ENCODE measurements at places on chromosomes 3 and 15.
A peak's percentile ranks its signal among the peaks of the same experiment; 100 is the strongest.

DNA sequence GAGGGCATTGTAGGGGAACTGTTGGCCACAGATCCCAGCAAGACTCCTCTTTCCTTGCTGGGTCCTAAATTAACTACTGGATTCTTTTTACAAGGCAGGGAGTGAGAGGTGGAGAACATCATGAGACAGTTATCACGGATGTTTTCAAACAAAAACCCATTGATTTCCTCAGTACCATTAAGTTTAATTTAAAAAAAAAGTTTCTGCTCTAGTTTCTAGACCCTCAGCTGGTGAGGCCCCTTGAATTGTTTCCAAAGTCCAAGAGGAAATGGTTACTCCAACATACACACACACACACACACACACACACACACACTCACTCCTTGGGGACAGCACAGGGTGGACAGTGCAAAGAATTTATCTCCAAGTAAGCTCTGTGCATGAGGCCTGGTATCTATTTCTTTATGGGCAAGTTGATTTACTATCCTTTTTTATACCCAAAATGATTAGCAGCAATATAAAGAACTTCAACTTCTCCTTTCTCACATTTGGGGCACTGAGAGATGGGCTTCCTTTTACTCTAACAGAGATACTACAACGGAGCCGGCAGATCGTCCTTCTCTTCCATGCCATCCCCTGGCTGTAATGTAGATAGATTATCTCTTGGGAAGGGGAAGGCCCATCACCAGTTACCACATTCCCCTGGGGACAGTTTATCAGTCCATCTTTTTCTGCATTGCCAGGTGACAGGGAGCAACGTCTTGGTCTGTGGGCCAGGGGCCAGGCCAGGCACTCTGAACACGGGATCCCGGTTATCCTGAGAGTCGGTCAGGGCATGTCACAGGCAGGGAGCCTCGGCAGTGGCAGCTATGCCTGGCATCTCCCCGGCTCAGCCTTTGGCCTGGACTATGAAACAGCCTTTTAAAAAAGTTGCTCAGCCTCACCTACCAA, 54.7 kb downstream of the CORO2B start:
- no peak for DNase-seq

GRCh38 chr15:88704791-88705768, 66.3 kb downstream of the ISG20 start:
- DNase-seq: peak; percentile 16

DNA sequence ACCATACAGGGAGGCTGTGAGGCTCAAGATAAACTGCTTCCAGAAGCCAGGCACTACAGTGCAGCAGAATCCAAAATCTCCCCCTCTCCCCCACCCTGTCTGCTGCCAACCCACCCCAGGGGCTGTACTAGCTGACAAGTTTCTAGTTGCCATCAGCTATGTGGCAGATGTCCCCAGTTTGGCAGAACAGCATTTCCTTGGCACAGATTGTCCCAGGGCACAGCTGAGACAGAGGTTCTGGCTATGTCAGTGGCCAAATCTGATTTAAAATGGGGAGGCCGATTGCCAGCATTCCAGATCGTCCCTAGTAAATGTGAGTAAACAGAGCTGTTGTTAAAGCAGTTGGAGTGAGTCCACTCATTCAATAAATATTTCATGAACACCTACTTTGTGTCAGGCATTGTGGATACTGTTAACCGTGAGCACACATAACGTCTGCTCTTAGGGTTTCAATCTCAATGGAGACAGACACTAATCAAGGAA, 28.0 kb upstream of the CCDC174 start:
- no peak for DNase-seq

- no peak for DNase-seq
Observed at GRCh38 chr3:43036621-43037423, 57.7 kb downstream of the GASK1A start.

DNA sequence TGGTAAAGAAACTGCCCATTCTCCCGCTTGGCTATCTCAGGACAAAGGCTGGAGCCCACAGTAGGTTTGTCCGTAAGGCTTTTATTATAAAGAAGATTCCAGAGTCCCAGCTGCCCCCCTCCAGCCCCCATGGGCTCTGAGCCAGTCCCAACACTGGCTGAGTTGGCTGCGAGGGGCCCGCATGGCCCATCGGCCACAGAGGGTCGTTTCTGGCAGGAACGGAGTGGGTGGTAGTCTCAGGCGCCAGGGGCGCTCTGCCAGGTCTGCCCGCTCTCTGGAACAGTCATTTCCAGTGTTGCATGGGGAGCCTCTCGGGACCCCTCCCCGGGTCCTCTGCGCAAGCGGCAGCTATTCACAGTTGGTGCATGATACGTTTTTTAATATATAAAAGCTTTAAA, 12.2 kb downstream of the H1-8 start:
- DNase-seq: no peak

- DNase-seq: no peak
Observed at GRCh38 chr15:35717721-35718120, 171.8 kb upstream of the DPH6 start.

DNA sequence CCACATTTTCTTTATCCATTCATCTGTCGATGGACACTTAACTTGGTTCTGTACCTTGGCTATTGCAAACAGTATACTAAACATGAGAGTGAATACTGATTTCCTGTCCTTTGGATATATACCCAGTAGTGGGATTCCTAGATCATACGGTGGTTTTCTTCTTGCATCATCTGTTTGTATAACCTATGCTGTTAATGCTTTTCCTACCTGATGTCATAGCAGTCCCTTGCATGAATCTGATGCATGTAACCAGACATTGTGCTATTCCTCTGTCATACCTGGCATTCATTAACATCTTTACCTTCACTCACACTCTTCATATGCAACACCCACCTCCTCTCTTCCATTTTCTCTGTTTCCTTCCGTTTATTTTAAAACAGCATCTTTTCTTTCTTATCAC, 185.2 kb downstream of the KLHL25 start:
- no peak for DNase-seq

DNA sequence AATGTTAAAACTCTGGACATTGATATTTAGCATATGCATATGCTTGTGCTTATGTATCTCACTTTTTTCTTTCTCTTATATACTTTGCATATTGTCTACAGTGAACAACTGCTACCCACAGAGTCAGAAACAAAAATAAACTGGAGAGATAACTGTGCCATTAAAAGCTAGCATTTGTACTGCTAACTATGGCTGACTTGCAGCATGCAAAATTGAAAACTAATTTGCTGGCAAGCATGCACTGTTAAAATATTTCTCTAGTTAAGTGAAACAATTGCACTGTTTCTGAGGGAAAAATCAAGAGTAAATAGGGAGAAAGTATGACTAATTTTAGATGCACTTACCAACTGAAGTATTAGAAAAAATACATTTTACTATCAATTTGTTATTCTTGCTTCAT, 177.8 kb downstream of the CBLB start:
- no peak for DNase-seq

- no peak for DNase-seq
Observed at GRCh38 chr15:76391847-76392246, 55.3 kb downstream of the ISL2 start.

GRCh38 chr3:195892105-195893043, 16.0 kb downstream of the TNK2 start:
- no peak for DNase-seq

DNA sequence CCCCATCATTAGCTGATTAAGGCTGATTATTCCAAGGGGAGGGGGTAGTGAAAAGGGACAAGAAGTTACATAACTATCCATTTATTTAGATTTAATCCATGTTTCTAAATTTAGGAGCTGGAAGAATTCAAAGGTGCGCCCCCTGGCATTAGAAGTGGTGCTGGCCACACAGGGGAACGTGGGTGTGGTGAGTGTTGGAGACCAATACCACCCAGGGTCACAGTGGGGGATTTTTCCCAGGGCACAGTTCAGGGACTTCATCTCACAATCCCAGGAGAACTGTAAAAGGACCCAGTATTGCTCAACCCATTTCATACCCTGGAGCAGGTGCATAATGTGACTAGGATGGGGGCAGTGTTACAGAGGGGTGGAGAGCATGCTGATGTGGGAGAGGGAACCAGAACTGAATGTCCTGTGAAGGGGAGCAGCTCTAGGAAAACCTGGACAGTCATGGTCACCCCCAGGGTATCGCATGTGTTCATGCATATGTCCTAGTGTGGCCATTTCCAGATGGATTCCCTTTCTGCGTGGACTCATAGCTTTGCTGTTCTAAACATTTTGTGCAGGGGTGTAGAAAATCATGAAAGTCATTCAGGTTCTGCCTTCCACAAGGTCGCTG, 110.3 kb downstream of the LSM3 start:
- no peak for DNase-seq

- no peak for DNase-seq
Observed at GRCh38 chr3:133837487-133838295, 32.1 kb downstream of the SRPRB start.

DNA sequence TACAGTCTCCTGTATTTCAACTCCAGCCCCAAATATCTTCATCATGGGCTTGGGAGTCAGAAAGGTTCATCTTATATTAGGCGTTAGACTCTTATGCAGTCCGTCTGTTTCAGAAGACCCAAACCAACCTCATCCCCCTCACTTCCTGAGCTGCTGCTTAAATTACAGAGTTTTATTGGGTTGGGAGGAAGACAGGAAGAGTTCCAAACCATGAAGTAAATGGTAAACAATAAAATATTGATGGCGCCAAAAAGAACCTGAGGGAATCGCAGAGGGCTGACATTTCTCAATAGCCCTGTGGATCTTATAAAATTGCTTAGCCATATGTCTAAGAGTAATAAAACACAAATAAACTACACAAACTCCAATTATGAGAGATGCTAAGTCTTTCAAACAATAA, 116.9 kb upstream of the C3orf80 start:
- no peak for DNase-seq

GRCh38 chr15:89899295-89899945, 5.6 kb upstream of the AP3S2 start:
- no peak for DNase-seq

DNA sequence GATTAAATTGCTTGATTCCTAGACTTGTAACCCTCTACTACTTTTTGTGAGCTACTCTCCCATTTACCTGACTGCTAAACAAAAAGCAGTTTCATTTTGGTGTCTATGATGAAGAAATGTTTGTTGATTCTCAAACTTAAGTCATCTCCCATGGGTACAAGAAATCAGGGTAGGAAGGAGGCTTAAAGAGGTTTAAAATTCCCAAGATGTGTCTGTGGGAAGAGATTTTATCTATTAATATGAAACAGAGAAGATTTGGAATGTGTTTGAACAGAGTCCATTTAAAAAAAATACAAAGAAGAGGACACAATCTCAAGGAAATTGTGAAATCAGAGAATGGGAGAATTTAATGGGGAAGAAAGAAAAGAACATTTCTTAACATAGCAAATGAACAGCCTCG, 14.8 kb downstream of the P3H2 start:
- no peak for DNase-seq

GRCh38 chr3:166877971-166878370, 502.1 kb downstream of the ZBBX start:
- no peak for DNase-seq

DNA sequence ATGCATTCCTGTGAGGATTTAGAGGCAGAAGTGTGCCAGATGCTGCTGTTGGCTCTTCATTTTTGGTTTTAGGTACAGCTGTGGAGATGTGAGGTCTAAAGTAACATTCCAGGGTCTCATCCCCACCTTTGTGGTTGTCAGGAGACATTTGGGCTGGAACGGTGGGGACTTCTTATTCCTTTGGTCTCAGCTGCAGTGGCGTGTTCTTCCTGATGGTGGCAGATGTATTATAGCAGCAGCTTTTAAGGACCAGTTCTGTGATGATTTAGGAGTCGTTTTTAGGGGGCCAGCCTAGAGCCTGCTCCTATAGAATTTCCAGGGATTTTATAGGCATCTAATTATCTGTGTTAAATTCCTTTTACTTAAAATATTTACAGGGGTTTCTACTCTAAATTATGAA, 221.0 kb upstream of the EOMES start:
- peak; percentile 30 for DNase-seq

DNA sequence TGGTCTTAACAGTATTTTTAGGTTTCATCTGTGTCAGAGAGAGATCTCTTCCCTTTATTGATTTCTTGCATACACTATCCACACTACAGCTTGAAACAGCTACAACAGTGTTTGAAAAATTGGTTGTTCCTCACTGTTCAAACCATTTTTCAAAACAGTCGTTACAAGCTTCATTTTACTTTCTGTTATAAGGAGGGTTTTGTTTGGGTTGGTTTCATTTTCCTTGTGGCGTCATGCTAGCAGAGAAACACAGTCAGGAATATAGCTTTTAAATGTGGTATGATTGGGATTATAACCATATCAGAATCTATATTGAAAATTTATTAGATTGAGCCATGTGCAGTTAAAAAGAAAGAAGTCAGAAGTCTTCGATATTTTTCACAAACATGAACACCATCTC, 400.6 kb downstream of the ZBTB20 start:
- DNase-seq: no peak

- no peak for DNase-seq
Observed at GRCh38 chr15:37253877-37254276, 153.5 kb upstream of the MEIS2 start.

DNA sequence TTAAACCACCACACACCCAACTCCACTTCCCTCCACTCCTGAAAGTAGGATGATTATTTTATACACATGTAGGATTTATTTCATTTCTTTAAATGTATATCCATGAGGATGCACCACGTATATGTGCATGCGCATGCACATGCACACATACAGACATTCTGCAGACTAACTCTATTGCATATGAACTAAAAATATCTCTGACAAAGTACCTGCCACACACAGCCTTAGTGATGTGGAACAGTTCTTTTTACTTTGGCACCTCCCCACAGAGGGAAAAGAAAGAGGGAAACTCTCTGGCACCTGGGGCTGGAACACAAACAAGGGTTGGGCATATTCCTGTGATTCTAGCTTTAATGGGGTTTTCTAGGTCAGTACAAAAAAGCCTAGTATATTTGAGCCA, 138.2 kb downstream of the CLASP2 start:
- DNase-seq: no peak

GRCh38 chr3:166829896-166830295, 550.2 kb downstream of the ZBBX start:
- DNase-seq: no peak

DNA sequence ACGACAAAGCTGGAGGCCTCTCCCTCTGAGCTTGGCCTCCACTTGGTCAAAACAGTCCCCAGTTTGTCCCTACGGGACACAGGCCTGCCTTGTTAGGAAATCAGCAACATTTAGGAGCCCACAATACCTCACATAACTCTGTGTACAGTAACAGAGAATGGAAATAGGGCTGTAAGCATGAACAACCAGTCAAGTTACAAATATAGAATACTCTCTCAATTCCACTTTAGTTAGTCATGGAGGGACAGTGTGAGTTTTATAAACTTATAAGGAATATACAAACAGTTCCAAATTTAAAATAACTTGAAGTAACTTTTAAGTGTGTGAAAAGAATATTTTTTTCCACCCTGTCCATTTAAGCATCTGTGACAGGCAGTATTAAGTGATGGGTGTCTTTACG, 129.4 kb downstream of the PGPEP1L start:
- no peak for DNase-seq

Measured in activated CD4-positive, alpha-beta T cell treated with anti-CD3 and anti-CD28 coated beads for 36 hours (primary cell).